ENCODE measurements at places on chromosomes 5 and 9.

DNA sequence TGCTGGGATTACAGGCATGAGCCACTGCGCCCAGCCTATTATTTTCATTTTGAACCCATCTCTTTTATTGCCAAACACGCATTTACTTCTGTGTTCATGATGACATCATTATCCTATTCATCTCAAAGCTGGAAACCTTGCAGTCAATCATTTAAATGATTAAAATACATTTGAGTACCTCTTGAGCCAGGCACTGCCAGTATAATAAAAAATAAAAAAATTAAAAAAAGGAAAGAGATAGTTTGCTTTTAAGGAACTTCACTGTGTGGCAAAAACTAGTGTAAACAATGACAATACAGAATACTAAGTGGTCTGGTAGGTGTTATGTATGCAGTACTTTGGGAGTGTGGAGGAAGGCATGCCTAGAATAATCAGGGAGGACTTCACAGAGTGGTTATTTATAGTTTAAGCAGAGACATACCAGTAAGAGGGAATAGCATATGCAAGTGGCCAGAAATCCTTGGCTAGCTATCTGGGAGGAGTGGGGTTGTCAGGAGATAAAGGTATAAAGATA is 8.6 kb downstream of the NSD1 start:
- no peak for DNase-seq

DNA sequence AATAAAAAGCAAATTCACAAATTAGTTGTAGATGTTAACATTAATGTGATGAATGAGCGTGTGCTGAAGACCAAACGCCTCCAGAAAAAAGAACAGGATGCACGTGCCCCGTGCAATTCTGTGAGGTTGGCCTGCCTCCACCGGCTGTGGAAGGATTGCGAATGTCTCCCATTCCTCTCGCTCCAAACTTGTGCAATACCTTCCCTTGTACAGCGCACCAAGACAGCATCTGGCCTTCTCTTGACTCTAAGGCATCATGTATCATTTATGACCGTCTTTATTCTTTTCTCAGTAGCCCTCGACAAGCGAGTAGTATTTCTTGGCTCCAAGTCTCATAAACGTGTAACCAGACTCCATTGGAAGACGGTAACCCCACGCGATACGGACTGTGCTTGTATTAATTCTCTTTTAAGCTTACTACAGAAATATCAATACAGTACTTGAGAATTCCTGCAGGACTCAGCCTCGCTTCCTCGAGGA is 1.5 kb upstream of the TESK1 start:
- DNase-seq = no peak

- no peak for DNase-seq
Measured at GRCh38 chr5:111746791-111747190, 10.2 kb downstream of the NREP start.

- no peak for DNase-seq
Measured at GRCh38 chr5:5416733-5417132, 5.7 kb upstream of the ICE1 start.

DNA sequence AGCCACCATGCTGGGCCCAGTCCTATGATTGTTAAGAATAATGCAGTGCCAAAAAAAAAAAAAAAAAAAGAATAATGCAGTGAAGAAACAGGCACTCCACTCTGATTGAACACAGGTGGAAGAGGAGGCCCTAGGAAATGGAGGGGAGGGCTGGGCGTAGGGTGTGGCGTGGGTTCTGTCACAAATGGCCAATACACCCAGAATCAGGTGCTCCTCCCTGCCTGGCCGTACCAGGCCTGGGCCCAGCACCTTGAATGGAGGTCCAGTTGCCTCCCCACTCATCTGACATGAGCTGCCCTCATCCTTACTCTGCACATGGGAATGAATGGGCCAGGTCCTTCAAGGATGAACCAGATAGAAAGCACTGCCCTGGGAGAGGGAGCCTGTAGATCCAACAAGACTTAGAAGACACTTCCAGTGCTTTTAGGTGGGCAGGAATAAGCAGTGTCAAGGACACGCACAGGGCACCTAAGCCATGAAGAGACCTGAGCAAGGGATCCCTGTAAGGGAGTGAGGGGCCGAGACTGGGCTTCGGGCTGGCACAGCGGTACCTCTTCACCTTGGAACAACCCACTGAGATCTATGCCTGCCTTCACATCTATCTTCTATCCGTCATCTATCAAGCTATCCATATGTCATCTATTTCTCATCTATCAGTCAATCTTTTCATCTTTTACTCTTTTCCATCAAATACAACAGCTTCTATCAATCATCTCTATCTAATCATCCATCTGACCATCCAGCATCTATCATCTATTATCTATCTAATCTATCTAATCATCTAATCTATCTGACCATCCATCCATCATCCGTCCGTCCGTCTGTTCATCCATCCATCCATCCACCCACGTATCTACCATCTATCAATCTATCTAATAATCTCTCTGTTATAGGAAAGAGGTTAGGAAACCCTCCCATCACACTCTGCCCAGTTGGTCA is 15.9 kb downstream of the NINJ1 start:
- no peak for DNase-seq

DNA sequence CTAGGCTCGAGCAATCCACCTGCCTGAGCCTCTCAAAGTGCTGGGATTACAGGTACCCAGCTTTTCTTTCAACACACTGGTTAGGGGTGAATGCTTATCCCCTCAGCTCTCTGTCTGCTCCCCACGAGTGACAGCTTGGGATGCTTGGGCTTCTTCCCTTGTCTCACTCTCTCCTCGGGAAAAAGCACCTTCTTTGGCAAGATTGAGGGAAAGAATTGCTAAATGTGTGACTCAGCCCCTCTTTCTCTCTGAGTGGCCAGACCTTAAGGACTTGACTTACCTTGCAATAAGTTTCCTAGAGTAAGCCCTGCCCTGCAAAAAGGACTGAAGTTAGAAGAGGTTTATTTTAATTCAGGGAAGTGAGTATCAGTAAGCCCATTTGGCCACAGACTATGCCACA is 68.1 kb upstream of the ERBIN start:
- no peak for DNase-seq

DNA sequence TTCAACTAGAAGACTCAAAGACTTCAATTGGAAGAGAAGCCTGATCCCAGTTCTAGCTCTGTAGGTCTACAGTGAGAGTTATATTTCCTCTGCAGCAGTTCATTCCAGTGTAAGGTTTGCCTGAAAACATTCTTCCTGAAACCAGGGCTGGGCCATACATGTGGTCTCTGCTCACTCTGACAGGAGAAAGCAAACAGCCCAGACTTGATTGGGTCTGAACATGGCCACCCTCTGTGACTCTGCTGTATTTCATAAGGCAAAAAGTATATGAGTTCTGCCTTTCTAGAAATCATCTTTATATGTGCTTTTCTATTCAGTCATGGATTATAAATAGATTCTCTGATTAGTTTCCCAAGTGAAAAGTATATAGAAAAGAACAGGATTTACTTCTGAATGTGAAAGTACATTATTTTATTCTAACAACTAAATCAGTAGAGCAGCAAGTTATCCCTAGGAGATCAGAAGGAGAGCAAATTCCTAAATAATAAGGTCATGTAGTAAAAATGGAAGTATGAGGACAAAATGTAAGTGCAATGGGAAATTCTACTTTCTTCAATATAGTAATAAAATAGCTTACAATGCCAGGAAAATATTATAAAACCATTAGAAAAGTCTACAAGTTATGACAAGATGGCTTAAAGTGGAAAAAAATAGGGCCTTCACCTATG is 144.3 kb downstream of the EFNA5 start:
- DNase-seq = no peak

DNA sequence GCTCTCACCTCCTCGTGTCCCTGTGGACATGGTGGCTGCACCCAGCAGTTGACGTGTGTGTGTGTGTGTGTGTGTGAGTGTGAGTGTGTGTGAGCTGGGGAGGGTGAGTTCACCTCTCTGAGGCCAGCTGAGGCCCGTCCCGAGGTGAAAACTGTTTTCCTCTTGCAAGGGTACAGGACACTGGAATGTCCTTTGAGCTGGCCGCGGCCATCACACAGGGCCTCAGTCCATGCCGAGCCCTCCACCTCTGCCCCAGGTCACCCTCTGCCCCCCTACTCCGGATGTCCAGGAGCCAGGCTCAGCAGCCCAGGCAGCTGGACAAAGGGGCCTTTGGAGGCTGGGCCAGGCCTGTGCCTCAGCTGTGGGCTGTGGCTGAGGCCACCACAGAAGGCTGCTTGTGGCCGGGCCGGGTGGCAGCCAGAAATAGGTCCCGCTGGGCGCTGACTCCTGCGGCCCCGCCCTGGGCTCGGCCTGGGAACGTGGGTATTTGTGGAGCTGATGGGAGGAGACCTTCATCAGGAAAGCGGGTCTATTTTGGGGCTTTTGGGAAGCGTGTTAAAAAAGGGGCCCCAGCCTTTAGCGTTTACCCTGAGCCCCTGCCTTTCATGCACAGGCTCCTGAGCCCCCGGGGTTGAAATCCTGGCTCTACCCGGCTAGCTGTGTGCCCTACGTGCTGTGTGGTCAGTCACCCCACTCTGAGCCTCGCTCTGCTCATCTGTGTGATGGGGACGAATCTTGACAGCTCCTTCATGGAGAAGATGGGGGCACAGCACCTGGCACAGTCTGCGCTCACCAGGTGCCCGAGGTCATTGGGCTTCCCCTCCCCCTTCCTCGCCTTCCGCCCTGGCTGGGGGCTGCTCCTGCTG is 75.1 kb upstream of the IER5L start:
- no peak for DNase-seq

- DNase-seq = no peak
Measured at GRCh38 chr5:102801371-102801770, 46.3 kb downstream of the PAM start.

- no peak for DNase-seq
Measured at GRCh38 chr9:113705928-113706519, 170.1 kb upstream of the ZNF618 start.

- no peak for DNase-seq
Measured at GRCh38 chr9:94563548-94563947, 8.7 kb downstream of the PCAT7 start.

DNA sequence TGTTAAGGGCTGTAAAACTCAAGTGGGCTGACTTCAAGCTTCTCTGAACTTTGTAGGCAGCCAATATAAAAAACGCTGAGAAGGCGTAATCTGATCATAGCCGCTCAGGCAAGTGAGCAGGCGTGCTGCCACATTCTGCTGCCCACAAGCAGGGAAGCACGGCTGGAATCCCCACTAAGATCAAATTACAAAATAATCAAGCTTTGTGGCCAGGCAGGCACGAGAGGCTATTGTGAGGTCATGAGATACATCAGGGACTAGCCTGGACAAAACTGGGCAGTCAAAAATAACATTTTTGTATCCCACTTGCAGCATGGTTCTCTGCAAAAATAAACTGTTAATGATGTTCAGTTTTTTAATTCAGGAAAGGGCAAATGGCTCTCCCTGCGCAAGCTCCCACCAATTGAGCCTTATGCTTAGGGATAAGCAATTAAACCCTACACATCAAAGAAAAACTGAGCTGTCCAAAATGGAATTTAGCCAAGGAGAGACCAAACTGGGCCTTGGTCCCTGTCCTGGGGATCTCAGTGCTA is 64.0 kb downstream of the POU5F2 start:
- no peak for DNase-seq

GRCh38 chr9:134156564-134157377 is 7.6 kb downstream of the RNU6ATAC start:
- no peak for DNase-seq

DNA sequence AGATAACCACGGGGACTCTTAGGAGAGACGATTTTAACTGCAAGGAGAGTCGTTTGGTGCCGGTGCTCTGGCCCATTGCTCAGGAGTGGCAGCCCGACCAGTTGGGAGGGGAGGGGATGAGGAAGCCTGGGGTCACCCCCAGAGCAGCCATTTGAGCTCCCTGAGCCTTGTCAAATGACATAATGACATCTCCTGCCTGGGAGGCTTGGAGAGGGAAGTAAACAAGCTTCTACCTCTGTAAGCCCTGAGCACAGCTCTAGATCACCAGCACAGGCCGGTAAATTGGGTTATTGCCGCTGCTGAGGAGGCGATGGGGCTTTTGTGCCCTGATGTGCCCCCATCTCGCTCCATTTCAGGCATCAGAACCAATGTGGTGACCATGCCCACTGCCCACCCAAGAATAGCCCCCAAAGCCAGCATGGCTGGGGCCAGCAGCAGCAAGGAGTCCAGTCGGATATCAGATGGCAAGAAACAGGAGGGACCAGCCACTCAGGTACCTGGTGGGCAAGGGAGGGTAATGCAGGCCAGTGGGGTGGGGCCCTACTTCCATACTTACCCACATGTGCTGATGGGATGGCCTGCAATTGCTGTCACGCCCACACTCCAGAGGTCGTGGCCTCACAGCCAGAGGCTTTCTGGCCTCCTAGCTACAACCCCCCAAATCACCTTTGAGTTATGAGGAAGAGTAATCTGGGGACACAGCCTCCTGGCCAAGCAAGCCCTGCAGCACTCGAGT is 23.0 kb downstream of the CD74 start:
- no peak for DNase-seq

- DNase-seq = no peak
Measured at GRCh38 chr9:5773324-5773999, 59.5 kb downstream of the ERMP1 start.

DNA sequence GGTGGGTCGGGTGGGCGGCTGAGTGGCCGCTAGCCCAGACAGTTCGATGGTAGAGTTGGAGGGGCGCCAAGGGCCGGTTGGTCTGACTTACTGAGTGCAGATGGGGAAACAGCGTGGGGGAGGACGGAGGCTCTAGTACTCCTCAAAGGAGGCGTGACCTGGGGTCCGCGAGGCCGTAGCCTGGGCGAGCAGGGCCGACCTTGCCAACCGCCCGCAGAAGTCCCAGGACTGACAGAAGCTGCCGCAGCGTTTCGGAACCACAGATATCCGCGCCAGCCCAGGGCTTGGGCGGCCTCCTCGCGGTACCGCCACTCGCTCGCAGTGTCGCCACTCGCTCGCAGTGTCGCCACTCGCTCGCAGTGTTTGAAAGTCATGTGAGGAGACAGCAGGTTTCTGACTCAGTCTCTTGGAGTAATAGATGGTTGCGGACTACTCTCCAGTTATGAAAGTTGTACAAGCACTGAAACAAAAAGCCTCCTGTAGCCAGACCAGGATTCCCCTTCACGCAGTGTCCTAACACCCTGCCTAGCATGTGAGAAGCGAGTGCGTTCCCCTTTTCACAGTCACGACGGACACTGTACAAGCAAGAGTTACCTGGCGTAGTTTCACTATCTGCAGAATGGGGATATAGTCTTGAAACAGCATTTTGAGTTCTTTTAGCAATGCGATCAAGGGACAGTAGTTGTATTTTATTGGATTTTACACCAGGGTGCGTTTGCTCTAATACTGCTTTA is 674 bp downstream of the TMEM38B start:
- peak; percentile 62 for DNase-seq

DNA sequence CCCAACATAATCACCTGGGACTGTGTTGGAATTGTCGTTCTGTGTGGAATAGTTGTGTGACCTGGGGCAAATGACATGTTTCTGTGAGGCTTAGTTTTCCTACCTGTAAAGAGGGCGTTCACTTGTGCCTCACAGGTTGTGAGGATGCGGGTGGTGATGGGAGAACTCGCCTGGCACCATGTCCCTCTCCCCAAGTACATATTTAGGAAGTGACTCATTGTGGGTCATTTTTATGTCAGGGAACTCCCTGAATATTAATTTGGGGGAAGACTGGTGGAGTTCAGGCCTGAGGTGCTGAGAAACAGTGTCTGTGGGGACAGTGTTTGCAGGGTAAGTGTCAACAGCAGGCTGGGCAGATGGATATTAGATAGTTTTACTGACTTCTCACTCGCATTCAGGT is 144.7 kb downstream of the KDM4C start:
- DNase-seq = no peak

- no peak for DNase-seq
Measured at GRCh38 chr9:134743853-134744252, 102.2 kb downstream of the COL5A1 start.

GRCh38 chr5:137320056-137321045 is 178.8 kb downstream of the SPOCK1 start:
- peak; percentile 38 for DNase-seq

- DNase-seq = no peak
Measured at GRCh38 chr5:4044881-4045280, 449.2 kb downstream of the IRX1 start.

GRCh38 chr5:39980056-39980455 is 555.3 kb upstream of the DAB2 start:
- no peak for DNase-seq

Data from RPMI8226 (cell line).